Left hindlimb (tissue), 1 donor: ENCODE measurements at places on chromosomes 5 and 9.
A peak's percentile ranks its signal among the peaks of the same experiment; 100 is the strongest.

GRCh38 chr9:35488021-35488420, 1.9 kb upstream of the RUSC2 start:
- peak; percentile 53 for DNase-seq

- DNase-seq = no peak
Measured at GRCh38 chr5:174454464-174454863, 269.9 kb upstream of the MSX2 start.

DNA sequence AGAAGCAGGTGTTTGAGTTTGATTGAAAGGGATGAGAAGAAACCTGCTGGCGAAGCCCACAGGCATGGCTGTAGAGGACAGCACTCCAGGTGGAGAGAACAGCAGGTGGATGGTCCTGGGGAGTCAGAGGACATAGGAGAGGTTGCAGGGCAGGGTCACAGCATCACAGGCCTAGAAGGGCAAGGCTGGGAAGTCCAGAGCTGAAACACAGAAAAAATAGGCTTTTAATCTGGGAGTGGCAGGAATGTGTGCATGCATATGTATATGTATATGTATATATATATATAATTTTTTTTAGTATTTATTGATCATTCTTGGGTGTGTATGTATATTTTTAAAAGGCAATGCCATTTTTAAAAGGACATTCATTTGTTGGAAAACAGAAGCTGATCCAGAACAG, 118.4 kb downstream of the ADAMTS16 start:
- DNase-seq = no peak

GRCh38 chr9:136902259-136902821, 16.0 kb downstream of the TRAF2 start:
- DNase-seq = no peak

- DNase-seq = no peak
Measured at GRCh38 chr5:6377582-6377904, 804 bp downstream of the MED10 start.

GRCh38 chr5:135599421-135600151, 20.8 kb upstream of the CXCL14 start:
- DNase-seq = no peak

DNA sequence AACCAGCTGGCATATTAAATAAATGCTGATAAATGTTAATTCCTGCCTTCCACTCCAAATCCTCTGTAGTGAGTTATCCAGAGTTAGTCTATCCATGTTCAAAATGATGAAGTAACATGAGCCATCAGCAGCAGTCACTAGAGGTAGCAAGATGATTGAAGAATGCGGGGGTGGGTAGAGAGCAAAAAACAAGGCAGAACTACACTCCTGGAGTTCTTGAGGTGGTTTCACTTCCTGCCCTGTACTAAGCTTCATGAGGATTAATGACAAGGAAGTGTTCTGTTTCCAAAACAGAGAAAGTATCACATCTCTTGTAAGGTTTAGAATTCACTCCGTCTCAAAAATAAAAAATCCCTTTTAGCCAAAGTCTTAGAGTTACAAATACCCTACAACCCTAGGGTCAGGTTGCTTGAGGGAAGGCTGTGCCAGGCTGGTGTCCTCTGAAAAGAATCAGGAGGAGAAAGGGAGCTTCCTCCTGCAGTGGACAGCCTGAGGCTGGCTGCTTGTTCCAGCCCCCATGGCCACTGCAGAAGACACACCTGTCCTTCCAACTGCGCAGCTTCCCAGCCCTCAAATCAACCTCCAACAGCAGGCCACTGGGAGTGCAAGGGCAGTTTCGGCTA, 180.2 kb downstream of the DENND1A start:
- DNase-seq = no peak

- peak; percentile 65 for DNase-seq
Measured at GRCh38 chr5:72366324-72366976, 46.3 kb downstream of the PTCD2 start.

DNA sequence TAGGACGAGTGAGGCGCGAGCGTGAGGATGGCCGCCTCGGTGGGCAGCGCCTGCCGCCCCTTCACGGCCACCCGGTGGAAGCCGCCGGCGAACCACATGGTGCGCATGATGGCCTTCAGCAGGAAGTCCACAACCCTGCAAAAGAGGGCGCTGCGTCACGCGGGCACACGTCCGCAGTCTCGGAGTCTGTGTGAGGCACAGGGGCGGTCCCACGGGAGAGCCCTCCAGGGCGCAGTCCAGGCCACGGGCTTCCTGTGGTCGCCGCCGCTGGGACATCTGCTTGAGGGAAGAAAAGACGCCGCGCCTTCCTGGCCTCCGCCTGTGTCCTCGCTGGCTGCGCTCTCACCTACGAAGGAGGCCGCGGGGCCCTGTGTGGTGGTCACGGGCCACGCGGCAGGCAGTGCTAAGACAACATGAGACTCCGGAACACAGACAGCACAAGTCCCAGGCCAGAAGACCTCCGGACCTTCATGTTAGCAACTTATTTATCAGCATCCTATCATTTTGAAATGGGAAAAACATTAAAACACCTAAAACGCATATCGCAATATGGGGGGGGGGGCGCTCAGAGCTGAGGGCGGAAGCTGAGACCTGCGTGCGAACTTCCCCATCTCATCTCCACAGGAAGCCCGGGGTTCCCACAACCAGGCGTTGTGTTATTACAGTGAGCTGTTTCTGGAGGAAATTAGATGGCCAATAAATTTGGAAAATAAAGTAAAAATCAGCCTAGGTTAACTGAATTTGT, 28.8 kb downstream of the LPCAT1 start:
- no peak for DNase-seq

DNA sequence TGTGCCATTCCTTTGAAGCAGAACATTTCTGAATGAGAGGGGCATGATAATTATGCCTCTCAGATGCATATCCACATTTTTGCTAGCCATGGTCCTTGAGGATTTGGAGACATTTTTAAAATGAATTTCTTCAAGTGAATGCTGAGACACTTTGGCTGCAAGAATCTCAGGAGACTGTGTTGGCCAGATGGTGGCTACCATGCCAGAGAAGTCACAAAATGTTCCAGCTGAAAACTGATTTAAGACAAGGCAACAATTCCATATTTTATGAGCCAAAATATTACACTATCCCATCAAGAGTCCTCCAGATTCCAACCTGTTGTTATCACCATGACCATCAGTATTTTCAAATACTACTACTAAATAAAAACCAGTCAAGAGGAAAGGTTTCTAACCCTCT, 859.5 kb upstream of the DMAC1 start:
- DNase-seq = no peak

- DNase-seq = no peak
Measured at GRCh38 chr5:139955053-139955605, 88.0 kb downstream of the NRG2 start.

- DNase-seq = no peak
Measured at GRCh38 chr5:170254056-170254455, 21.3 kb downstream of the C5orf58 start.

- peak; percentile 78 for DNase-seq
Measured at GRCh38 chr9:129146441-129146941, 31.6 kb downstream of the IER5L start.

GRCh38 chr5:140672455-140673186, 755 bp downstream of the DND1 start:
- no peak for DNase-seq

DNA sequence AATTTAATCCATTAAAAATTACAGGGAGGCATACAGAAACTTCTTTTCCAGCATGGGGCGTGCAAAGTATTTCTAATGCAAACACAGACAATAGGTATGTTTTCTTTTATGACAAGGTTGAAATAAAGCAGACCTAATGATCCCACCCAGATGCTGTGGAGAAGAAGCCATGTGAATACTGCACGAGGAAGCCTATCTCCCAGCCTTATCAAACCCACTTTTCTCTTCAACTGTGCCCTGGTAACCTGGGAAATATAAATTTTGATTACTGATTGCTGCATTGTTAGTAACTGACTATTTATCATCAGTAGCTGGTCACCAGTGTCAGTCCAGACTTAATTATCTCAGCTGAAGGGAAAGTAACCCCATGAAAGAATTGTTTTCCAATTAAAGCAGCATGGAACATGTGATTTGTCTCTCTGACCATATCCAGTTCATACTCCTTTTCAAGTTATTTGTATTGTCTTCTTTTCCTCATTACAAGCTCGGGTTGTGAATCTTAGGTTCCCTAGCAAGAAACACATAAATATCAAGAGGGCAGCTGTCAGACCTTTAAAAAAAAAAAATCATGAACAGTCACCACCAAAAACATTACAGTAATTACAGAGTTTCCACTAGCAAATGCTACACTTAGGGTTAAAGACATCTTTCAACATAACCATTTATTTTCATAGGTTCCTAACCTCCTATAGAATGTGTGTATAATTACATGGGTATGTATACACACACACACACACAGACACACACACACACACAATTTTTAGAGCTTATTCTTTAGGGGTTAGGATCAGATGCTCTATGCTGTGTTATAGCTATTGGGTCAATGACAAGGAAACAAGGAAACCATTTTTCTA, 50.3 kb downstream of the SEMA6A start:
- DNase-seq = no peak

DNA sequence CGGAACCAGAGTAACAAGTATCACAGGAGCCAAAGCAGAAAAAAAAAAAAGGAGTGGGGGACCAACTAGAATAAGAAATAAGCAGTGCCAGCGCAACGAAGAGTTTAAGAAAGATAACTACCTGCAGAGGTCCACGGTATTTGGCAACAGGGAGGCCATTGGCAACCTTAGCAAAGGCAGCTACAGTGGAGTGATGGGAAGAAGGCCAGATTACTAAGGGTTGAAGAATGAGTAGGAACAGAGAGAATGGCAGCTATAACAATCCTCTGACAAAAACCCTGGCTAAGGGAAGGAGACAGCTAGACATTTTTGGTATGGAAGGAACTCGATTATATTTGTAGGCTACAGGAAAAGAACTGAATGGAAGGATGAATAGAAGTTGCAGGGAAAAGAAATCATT, 93.4 kb upstream of the DMAC1 start:
- no peak for DNase-seq

DNA sequence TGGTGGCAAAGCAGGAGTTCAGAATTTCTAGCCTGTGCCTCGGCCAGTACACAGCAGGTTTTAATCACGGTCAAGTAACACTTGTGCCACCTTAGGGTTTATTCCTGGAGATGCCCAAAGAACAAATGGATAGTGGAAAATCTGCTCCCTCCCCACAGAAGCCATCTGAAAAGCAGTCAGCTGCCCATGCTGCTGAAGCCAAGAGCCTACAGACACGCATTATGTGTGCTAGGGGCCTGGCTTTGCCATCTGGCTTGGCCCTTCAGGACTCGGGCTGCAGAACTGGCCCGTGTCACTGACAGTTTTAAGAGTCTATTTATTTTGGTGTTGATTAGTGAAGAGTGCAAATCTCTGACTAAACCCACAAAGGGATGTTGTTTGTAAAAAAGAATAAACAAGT, 11.1 kb downstream of the ARSB start:
- DNase-seq = peak; percentile 55

DNA sequence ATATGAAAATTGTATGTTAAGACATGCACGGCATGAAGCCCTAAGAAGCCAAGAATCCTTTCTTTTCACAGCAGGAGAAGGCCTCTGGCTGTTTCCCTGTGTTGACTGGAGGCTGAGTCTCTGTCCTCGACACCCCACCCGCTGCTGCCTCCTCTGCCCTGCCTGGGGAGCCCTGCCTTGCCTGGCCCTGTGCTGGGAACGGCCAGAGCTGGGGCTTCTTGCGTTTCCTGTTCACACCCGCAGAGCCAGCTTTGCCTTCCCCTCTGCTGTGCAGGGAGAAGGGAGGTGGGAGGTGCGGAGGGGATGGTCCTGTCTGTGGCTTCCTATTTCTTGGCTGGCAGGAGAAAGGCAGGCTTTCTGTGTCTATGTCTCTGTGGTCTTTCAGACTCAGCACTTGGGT, 6.9 kb upstream of the GMCL2 start:
- no peak for DNase-seq

DNA sequence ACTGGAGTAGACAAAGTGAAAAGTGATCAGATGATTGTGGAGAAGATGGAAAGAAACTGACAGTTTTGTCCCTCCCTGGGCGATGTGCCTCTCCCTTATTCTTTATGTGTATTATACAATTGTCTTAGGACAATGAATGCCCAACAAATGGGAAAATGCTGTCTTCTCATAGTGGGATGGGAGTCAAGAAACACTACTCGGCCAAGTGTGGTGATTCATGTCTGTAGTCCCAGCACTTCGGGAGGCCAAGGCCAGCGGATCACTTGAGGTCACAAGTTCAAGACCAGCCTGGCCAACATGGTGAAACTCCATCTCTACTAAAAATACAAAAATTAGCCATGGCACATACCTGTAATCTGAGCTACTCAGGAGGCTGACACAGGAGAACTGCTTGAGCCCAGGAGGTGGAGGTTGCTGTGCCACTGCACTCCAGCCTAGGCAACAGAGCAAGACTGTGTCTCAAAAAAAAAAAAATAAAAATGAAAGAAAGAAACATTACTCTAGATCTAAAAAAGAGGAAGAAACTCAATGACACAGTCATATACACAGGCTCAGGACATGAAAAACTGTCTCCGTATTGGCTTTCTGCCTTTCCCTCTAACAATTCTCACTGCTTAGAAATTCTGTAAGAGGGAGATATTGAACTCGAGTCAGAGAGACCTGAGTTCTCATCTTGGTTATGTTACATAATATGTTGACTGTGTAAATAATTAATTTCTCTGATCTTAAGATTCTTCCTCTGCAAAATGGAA, 67.9 kb upstream of the TARS1 start:
- no peak for DNase-seq

DNA sequence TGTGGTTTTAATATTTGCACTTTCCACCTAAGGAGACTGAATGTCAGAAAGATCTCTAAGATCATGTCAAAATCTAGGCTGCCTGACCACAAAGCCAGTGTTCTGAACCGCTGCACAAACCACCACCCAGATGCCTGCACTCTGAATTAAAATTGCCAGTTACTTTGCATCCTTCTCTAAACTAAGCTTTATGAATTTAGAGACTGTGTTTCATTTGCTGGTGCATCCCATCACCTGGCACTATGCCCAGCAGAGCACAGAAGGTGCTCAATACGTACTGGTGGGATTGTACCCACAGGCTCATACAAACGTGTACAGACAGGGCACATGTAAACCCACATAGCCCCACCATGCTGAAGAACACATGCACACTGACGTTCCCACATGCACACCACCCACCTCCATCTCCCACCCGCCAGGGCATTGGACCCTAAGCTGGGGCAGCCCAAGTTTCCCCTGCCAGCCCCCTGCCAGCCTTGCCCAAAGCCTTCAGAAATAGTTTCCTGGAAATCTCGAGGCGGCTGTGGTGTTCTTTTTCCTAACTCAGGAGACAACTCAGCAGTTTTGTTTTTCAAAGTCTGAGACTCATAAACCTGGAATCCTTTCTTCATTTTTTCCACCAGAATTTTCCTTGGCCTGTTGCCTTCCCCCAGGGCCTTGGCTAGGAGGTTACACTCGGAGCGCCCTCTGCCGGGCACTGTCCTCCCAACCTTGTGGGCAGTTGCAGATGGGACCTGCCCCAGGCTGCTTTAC, 9.6 kb upstream of the TRAF1 start:
- peak; percentile 93 for DNase-seq

- DNase-seq = no peak
Measured at GRCh38 chr9:15222313-15222712, 84.7 kb downstream of the TTC39B start.

- peak; percentile 91 for DNase-seq
Measured at GRCh38 chr9:136051837-136052471, 43.1 kb downstream of the NACC2 start.
